ENCODE measurements at places on chromosomes 7 and 10. TPM values are rescaled to one million over a fixed set of nuclear protein-coding genes. Genes with fewer than 3 reads are reported as not detected.

Gene UBE2D1
- 19.3 TPM for total RNA-seq

Gene HOXA5
- total RNA-seq, result not detected

Gene PDE6C
- total RNA-seq, result not detected

Gene SAP25
- total RNA-seq, result not detected

Gene PIK3CG
- total RNA-seq, result not detected

Gene SCIN
- total RNA-seq, result 1.2 TPM

Gene CTNNA3
- not detected for total RNA-seq

Gene PHYHIPL
- not detected for total RNA-seq

Gene ZNF12
- total RNA-seq, result 13.0 TPM

Gene TMEM270
- total RNA-seq, result not detected

Gene SORCS1
- 1.7 TPM for total RNA-seq

Gene ACBD7
- under 0.01 TPM for total RNA-seq

Gene RPS24
- total RNA-seq, result 1,651 TPM

Gene IDI2
- not detected for total RNA-seq

Gene NRCAM
- 33.4 TPM for total RNA-seq

Gene TRIM50
- not detected for total RNA-seq

Gene ACTR3C
- total RNA-seq, result 7.6 TPM

Gene CHST15
- 0.69 TPM for total RNA-seq

Gene SAMD9L
- total RNA-seq, result 38.7 TPM

Gene GLCCI1
- total RNA-seq, result 6.0 TPM

Gene UTF1
- not detected for total RNA-seq

Gene CCL26
- not detected for total RNA-seq

Gene MYL7
- not detected for total RNA-seq

Gene TMEM130
- total RNA-seq, result not detected

Gene ANKRD61
- total RNA-seq, result not detected

Gene SPDYE6
- not detected for total RNA-seq

Gene CPVL
- 1.4 TPM for total RNA-seq

Gene GCK
- 0.73 TPM for total RNA-seq

Gene UPK3B
- total RNA-seq, result not detected

Gene EDRF1
- total RNA-seq, result 33.4 TPM

Gene MPP7
- not detected for total RNA-seq

Gene CYP2C18
- not detected for total RNA-seq

Gene CHPF2
- 32.6 TPM for total RNA-seq

Gene ADK
- 16.7 TPM for total RNA-seq

Data from melanocyte of skin (primary cell).